ENCODE measurements at places on chromosomes 7 and 10.

DNA sequence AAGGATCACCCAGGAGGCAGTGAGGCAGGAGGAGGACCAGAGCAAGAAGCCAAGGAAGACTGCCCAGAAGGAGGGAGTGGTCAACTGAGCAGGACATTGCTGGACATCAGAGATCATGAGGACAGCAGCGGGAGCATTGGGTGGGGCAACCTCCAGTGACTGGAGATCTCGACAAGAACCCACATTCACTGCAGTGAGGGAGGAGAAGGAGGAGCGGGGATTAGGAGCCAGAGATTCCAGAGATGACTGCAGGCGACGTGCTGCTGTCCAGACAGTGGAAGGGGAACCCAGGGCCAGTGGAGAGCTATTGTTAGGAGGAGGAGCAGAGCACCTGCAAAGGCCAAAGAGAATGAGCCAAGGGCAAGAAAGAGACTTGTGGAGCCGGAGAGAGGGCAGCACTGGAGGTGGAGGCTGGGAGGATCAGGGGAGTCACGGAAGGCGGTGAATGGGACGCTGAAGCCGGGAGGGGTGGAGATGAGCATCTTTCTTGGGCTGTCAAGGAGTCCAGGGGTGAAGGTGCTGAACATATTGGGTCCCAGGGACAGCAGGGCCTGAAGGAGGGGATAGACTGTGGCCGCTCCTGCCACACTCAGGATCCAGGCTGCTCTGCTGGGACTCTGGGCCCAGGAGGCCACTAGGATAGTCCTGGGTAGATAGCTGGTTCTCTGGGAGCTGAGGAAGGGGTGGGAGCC is 140.1 kb upstream of the UNC5B start:
- no peak for DNase-seq

DNA sequence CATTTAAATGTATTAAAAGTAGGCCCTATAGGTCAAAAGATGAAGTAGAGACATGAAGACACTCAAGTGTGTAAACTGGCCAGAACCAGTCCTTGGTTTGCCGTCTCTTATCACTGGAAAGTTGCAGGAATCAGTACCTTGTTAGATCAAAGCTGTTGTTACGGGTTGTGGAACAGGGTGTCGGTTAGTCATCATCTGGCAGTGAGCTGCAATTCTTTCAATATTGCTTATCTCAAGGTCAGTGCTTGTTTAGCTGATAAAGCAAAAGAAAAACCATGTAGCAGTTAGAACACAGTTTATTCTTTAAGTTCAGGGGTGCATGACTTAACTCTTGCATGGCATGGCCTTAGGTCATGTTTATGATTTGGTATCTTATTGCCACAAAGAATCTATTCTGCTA is 10.0 kb upstream of the SLC13A1 start:
- DNase-seq: no peak

DNA sequence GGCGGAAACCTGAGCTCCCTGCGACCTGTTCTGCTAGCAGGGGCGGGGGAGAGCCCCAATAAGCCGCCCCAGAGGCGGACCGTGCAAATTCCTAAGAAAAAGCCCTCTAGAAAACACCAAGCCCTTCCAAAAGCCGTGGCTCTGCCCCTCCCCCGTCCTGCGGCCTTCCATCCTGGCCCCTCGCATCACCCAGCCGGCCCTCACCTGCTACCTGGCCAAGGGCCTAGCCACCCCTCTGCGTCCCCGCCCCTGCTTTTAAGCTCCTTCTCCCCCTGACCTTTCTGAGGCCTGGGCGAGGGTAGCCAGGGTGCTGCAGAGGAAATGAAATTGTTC is 24.9 kb downstream of the SKIDA1 start:
- no peak for DNase-seq

DNA sequence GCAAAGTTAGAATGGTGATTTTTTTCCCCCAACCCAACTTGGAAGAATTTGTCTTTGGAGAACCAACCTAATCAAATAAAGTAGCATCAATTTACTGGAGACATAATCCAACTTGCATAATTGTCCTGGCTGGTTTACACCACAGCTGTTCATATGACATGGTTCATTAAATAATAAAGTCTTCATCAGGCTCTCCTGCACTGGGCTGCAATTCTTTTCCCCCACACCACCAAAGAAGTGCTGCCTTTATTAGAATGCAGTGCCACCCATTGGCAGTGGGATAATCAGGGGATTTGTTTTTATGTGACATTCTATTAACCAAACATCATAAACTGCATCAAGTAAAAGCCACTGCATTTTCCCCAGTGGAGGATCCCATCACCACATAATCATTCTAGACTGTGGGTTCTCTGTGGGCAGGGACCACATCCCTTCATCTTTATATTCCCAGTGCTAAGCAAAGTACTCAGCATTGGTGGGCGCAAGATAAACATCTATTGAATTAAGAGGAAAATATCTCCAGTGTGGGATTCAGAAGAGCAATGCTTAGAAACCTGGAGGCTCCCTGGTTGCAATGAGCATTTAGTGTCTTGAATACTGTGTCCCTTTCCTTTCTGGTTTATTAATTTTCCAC is 322.0 kb downstream of the KCNMA1 start:
- no peak for DNase-seq

- no peak for DNase-seq
Measured at GRCh38 chr7:18459484-18460245, 35.9 kb upstream of the HDAC9 start.
